ENCODE measurements at places on chromosomes 3 and 15.

GRCh38 chr3:115671761-115672455 lies 48.6 kb downstream of the GAP43 start:
- DNase-seq = no peak

- peak; percentile 71 for DNase-seq
Observed at GRCh38 chr3:152703245-152703890, 131.6 kb upstream of the P2RY1 start.

DNA sequence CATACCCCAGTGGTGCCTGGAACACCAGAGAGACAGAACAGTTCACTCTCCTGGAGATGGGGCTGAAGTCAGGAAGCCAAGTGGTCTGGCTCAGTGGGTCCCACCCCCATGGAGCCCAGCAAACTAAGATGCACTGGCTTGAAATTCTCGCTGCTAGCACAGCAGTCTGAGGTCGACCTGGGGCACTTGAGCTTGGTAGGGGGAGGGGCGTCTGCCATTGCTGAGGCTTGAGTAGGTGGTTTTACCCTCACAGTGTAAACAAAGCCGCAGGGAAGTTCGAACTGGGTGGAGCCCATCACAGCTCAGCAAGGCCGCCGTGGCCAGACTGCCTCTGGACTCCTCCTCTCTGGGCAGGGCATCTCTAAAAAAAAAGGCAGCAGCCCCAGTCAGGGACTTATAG lies 272.0 kb downstream of the KLF13 start:
- no peak for DNase-seq

DNA sequence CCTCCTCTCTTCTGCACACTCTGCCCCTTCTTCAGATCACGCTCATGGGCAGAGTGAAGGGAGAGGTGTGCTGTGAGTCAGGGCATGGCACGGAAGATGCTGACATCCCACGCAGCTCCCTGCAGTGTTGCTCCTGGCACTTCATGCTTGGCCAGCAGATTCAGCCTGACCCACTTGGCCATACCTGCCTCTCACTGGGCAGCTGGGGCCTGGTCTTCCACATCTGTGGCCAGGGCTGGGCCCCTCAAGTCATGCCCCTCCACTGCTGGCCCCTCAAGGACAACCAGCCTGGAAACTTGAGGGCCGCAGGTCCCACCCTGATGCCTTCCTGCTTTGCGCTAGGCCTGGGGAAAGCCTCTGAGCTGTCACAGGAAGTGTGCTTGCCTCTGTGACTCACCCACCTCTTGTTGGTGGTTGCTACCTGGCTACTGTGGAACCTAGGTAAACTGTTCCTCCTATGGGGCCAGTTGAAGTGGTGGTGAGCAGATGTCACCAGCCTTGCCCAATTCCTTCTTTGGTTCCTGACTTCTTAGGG lies 48.7 kb downstream of the BSN start:
- no peak for DNase-seq

DNA sequence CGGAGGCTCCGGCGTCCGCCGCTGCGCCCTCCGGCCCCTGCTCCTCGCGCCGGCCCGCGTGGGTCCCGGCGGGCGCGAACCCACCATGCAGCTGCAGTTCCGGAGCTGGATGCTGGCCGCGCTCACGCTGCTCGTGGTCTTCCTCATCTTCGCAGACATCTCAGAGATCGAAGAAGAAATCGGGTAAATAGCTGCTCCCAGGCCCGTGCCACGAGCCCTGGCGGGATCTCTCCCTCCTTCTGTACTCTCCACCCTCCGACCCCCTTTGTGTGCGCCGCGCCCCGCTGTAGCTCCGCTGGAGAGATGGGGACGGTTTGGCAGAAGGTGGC lies 263 bp downstream of the ST8SIA2 start:
- no peak for DNase-seq

DNA sequence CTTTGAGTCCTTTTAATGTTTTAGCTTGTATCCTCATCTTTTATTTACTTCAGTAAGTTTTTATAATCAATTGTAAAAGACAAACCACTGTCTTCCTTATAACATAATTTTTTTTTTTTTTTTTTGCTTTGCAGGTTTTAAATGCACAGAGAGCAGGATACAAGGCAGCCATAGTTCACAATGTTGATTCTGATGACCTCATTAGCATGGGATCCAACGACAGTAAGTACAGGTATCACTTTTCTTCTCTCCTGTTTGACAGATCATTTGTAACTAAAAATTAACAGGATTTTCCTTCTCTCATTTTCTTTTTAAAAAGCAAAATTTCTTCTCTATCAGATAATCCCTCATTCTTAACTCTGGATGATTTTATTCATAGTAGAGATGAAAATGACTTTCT lies 75.4 kb downstream of the PFN2 start:
- DNase-seq = no peak

DNA sequence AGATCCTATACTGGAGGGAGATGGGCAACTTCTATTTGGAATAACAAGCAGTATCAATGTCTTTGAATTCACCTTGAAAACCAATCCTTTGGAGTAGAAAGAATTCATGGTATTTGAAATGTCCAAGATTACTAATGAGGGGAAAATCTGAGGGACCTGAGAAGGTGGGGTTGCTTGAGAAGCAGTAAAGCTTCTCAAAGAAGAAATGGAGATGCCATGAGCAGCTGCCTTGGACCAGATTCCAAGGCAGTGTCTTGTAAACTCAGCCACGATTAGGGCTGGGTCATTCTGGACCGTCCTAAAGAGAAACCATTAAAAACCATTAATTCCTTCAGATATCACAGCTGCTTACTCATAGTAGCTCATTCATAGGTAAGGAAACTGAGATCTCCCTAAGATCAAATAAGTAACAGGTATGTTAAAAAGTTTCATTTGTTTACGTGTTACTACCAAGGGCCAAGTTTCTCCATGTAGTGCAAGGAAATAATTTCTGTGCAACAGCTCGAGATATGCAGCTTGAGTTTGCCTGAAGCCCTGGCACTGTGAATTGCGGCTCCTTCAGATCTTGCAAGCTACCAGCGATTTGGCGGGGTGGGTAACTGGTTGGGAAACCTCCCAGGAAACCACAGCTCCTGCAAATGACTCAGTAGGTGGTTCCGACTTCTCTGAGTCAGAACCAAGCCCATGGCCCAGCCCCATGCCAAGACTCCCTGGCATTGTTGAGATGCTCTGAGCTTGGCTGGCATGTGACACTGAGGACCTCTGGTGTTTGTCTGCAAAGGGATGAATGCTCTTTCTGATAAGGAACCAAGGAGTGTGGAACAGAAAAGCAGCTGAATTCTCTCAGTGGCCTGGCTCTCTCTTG lies 296.8 kb downstream of the RORA start:
- no peak for DNase-seq
